ENCODE measurements at places on chromosomes 2 and 18.

GRCh38 chr2:25132299-25132635 lies 36.1 kb downstream of the POMC start:
- DNase-seq: no peak

- no peak for DNase-seq
Measured at GRCh38 chr18:32730068-32730467, 42.8 kb downstream of the KLHL14 start.

DNA sequence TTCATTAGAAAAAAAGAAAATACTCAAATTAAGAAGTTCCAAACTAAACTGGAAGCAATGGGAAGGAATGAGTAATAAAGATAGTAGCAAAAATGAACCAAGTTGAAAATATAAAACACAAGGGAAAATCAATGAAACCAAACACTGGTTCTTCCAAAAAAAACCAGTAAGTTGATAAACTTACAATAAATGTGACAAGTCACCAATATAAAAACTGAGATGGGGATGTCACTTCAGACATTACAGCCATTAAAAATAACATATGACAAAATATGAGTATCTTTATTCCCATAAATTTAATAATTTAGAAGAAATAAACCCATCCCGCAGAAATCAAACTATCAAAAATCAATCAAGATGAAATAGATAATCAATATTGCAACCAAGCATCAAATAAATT lies 633.9 kb upstream of the RAB6C start:
- no peak for DNase-seq

DNA sequence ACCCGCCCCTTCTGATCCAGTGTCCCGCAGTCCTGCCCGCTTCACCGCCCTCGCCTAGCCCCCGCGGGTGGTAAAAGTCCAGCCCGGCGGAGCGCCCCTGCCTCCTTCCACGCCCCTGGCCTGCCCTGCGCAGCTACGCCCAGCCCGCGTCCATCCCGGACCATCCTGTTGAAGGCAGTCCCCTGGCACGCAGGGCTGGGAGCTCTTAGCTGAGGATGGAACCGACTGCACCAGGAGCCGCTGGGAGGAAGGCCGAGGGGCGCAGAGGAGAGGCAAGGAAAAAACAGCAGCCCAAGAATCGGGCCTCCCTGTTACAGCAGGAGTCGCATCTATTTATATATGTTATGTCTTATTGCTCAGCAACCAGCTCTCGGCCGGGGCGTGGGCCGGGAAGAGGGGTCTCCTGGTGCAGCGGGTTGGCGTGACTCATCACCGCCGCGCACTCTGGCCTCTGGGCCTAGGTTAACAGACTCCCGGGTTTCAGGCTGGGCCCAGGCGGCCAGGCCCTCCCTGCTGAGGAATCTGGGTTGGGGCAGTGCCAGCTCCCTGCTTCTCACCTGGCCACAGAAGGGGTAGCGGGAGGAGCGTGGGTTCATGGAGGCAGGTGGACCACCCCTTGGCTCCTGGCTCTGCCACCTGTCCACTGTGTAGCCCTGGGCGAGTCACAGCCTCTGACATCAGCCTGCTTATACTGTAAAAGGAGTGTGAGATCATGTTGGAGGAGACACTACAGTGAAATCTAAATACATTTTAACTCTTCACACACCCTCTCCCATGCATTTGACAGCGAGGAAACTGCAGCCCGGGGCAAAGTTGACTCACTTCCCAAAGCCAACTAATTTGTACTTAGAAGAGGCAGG lies 13.4 kb upstream of the MAP3K2 start:
- DNase-seq: no peak

DNA sequence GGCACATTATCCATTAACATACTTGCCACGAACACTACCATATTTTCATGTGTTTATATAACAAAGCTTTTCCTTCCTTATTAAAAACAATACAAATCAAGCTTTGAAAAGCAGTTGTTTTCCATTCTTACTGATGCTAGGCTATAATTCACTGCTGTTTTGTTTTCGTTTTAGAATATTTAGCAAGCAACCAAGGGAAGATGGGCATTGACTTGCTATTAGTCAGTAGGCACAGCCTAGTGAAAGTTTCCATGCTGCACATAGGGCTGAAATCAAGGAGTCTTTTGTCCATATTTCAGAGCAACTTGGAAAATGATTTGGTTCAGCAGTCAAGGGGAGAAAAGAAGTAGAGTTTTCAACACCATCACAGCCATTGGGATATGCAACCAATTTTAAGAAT lies 31.3 kb downstream of the BCL2 start:
- DNase-seq: no peak

- DNase-seq: no peak
Measured at GRCh38 chr2:216920937-216921456, 61.1 kb upstream of the TNP1 start.

DNA sequence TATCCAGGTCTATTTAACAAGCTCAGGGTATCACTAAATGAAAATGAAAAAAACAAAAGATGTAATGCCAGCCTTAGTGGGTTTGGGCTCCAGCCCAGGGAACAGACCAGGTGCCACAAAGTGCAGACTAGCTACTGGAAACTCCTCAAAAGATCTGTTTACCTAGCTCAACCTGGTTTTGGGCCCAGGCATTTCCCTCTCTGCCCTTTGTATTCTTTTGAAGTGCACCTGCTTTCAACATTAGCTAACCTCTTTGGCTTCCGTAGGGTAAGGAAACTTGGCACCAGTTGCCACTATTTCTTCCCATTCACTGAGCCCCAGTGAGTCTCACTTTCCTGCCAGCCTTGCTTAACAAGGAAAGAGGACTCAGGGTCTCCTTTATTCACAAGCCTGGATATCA lies 123.6 kb upstream of the CDCA7 start:
- DNase-seq: no peak

- no peak for DNase-seq
Measured at GRCh38 chr2:46117994-46118393, 179.2 kb upstream of the EPAS1 start.

- no peak for DNase-seq
Measured at GRCh38 chr2:23901966-23902846, 24.7 kb downstream of the ATAD2B start.

- DNase-seq: no peak
Measured at GRCh38 chr2:139411236-139411635, 631.0 kb upstream of the NXPH2 start.

DNA sequence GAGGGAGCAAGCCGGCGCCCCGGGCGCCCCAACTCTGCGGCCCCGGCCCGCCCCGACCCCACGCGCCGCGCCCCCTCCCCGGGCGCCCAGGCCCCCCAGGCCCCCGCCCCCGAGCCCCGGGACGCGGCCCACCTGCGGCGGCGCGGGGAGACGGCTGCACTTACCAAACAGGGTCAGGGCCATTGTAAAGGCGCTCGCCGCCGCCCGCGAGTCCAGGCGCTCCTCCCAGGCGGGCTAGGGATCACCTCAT lies 526 bp downstream of the CHN1 start:
- DNase-seq: no peak
